ENCODE measurements at places on chromosomes 5 and 9. TPM values are rescaled to one million over a fixed set of nuclear protein-coding genes. Genes with fewer than 3 reads are reported as not detected.
A peak's percentile ranks its signal among the peaks of the same experiment; 100 is the strongest.

TYRP1 gene
- 10.3 TPM for total RNA-seq

DNA sequence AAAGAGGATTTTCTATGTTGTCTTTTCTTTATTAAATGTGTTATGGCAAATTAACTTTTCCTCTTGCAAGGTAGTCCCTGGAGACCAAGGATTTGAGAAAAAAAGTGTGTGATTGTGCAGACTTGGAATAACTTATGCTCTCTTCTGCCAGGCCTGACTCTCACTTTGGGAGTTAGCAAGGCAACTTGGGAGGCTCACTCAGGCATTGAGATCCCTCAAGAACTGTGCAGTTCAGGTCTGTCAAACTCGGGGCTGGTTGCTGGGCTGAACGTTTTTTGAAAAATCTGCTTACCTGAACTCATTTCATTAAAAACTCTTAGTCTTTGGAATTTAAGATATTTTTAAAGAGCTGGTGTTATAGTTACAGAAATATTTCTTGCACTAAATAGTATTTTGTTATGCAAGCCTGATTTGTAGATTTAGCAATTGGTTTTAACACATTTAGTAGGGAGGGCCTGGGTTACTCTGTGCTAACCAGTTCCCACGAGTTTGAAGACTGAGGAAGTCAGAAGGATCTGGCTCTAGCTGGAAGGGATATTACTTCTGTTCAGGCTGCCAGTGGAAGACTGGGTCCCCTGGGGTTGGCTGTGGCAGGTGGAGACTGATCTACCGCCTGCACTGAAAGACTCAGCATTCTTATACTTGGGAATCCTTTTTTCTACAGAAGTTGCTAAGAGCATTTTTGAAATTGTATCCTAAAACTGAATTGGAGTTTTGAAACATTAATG, 150.4 kb upstream of the PCSK5 start:
- no peak overlapping the region for H3K4me3 ChIP-seq
- no peak overlapping the region for H3K27ac ChIP-seq
- no peaks in the 10 kb centered on the region for H3K27me3 ChIP-seq
- no peaks in the 10 kb centered on the region for H3K4me1 ChIP-seq

PPP3R2 gene
- total RNA-seq, result not detected

DNA sequence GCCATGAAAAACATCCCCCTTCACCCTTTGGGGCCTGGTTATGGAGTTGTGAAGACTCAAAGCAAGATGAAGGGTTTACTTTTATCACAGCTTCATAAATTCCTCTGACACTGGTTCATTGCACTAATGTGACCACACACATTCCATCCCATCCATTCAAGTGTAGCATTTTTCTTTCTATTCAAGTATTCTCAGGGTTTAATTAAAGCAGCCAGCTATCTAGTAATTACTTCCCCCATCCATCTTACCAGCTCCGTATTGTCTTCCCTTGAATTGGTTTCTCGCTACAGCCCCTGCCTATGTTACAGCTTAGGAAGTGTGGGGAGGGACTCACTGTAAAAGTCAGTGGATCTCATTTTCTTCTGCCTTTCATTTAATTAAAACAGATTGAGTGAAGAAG, 387.0 kb upstream of the RFX3 start:
- DNase-seq, result no peak
- H3K4me3 ChIP-seq, result no peak overlapping the region
- no peaks in the 10 kb centered on the region for H3K4me1 ChIP-seq
- H3K27me3 ChIP-seq, result no peaks in the 10 kb centered on the region

NUTM2F gene
- total RNA-seq, result not detected

DNA sequence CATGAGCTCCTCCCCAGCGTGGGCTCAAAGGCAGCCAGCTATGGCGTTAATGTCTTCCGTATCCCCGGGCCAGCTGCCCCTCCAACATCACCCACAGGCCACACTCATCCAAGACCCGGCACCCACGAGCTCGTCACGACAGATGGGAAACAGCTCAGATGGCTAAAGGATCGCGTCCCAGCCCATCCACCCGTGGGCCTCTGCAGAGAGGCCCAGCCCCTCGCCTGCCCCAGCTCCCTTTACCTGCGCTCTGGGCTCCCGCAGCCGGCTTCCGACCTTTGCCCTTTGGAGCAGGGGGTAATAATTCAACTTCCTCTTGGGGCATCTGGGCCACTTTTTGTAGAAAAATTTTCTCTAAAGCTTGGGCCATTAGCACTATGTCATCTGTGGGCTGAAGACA, 16.5 kb downstream of the BRD3 start:
- H3K27me3 ChIP-seq, result no peaks in the 10 kb centered on the region
- no peak overlapping the region for H3K4me3 ChIP-seq
- no peak for DNase-seq
- H3K36me3 ChIP-seq, result no peaks in the 10 kb centered on the region

FOXD4L6 gene
- not detected for total RNA-seq

GRCh38 chr9:86865952-86866351, 81.4 kb downstream of the GAS1 start:
- no peak for DNase-seq
- no peak overlapping the region for H3K27ac ChIP-seq
- H3K4me3 ChIP-seq, result no peak overlapping the region
- no peaks in the 10 kb centered on the region for H3K27me3 ChIP-seq
- H3K4me1 ChIP-seq, result no peaks in the 10 kb centered on the region
- no peaks in the 10 kb centered on the region for H3K36me3 ChIP-seq

- peaks cover 33% of the 10 kb centered on the region for H3K27me3 ChIP-seq
- no peak overlapping the region for H3K27ac ChIP-seq
- H3K4me1 ChIP-seq, result no peaks in the 10 kb centered on the region
- H3K4me3 ChIP-seq, result no peak overlapping the region
These were observed 1.7 kb upstream of the ARID3C start for GRCh38 chr9:34630402-34631154.

DNA sequence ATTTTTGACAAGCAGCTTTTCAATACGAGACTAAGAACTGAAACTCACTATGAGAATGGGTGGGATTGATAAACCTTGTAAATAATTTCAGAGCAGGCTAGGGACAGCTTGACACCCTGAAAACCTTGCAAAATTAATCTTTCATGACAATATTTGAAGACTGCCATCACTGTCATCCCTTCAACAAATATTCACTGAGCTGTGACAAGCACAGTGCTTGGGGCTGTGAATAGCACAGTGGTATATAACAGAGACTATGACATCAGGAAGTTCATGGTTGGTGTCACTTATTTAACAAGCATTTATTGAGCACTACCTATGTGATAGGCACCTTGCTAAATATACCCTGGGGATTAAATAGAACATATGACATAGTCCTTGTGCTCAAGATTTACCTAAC, 741.0 kb upstream of the RIOK2 start:
- H3K36me3 ChIP-seq, result no peaks in the 10 kb centered on the region
- H3K27ac ChIP-seq, result no peak overlapping the region
- no peak for DNase-seq
- no peak overlapping the region for H3K4me3 ChIP-seq
- H3K4me1 ChIP-seq, result no peaks in the 10 kb centered on the region

GRCh38 chr9:18698992-18699391, 225.0 kb downstream of the ADAMTSL1 start:
- H3K4me1 ChIP-seq, result no peaks in the 10 kb centered on the region
- H3K27me3 ChIP-seq, result no peaks in the 10 kb centered on the region
- DNase-seq, result no peak
- H3K4me3 ChIP-seq, result no peak overlapping the region
- no peaks in the 10 kb centered on the region for H3K36me3 ChIP-seq
- no peak overlapping the region for H3K27ac ChIP-seq

- no peak overlapping the region for H3K27ac ChIP-seq
- no peaks in the 10 kb centered on the region for H3K36me3 ChIP-seq
- peaks cover 10% of the 10 kb centered on the region for H3K4me1 ChIP-seq
- H3K27me3 ChIP-seq, result no peaks in the 10 kb centered on the region
- DNase-seq, result no peak
- no peak overlapping the region for H3K4me3 ChIP-seq
These were observed 2.1 kb upstream of the SLC25A46 start for GRCh38 chr5:110736753-110737152.

DNA sequence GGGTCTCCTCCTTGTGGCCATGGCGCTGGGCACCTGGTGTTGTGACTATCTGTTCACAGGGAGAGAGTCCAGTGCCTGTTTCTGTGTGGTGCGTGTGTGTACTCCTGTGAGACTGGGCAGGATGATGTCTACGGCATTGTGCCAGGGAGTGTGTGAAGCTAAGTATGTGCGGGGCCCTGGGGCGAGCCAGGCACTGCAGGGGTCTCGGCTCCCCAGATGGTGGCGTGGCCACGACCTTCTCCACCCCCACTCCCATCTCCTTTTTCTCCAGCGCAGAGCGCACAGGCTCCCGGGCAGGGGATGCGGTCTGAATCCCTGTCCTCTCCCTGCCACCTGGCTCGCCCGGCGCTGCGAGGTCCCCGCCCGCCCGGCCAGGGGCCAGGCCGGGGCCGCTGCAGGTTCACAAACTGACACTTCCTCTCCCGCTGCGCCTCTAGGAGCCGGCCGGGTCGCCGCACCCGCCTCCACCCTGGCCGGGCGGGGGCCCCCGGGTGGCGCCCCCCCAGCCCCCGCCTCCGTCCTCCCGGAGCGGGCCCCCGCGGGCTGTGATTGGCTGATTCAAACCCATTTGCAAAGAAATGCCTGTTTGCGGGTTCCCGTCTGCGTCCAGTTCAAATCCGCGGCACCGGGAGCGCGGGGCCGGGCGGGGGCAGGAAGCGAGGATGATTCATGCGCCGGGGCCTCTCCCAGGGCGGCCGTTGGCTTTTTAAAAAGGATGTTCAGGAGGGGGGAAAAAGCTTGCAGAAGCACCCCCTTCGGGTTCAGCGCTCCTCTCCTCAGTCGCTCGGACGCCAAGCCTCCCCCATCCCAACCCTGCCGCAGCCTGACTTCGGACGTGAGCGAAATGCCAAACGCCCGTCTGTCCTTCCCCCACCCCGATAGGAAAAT, 790 bp downstream of the PHF19 start:
- DNase-seq, result peak; percentile 63
- H3K4me3 ChIP-seq, result peak overlapping the region; percentile 79
- no peaks in the 10 kb centered on the region for H3K36me3 ChIP-seq
- H3K27ac ChIP-seq, result peak overlapping the region; percentile 84

GRCh38 chr5:1593903-1594356, 70.2 kb upstream of the LPCAT1 start:
- no peaks in the 10 kb centered on the region for H3K36me3 ChIP-seq
- DNase-seq, result no peak
- H3K4me3 ChIP-seq, result peak overlapping the region; percentile 56
- no peaks in the 10 kb centered on the region for H3K4me1 ChIP-seq
- peak overlapping the region; percentile 48 for H3K27ac ChIP-seq

PCDHB11 gene
- total RNA-seq, result 0.46 TPM
